ENCODE measurements at places on chromosomes 1 and 21.

- DNase-seq = no peak
Observed at GRCh38 chr1:86239894-86240293, 83.3 kb upstream of the COL24A1 start.

DNA sequence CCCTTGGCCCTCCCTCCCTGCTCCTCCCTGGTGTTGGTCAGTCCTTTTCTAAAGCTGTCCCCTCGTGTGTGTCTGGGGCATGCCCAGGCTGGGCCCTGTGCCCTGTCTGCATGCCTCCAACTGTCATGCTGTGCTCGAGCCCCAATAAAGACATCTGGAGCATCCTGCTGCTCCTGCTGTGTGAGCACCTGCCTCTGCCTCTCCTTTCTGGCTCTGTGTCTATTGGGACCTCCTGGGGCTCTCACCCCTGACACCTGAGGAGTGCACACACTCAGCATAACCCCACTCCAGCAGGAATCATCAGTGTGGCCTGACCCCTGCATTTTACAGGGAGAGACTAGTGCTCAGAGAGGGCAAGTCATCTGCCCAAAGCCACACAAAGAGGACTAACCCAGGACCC is 23.7 kb downstream of the KCNC4 start:
- no peak for DNase-seq

- no peak for DNase-seq
Observed at GRCh38 chr1:40956407-40956806, 23.1 kb upstream of the CTPS1 start.

DNA sequence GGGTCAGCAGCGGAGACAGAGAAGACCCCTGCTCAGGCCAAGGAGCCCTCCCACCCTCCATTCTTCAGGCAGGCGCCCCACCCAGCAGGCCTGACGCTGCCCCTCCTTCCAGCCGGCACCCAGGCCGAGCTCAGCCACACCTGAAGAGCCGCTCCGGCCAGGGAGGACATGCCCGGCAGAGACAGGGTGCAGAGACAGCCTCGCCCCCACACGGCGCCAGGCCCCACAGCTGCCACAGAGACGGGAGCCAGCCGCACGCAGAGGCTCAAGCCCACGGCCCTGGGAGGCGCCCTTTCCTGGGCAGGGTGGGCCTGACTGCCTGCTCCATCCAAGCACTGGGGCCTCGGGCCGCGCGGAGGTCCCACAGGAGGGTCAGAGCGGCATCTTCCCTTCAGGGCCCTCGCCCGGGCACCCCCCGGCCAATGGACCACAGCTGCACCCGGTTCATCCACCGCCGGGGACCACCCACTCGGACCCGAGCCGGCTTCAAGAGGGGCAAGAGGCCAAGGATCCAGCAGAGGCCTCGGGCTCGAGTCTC is 5.2 kb downstream of the TTLL10 start:
- DNase-seq = no peak

GRCh38 chr1:117760485-117760884 is 154.6 kb downstream of the TENT5C start:
- no peak for DNase-seq

DNA sequence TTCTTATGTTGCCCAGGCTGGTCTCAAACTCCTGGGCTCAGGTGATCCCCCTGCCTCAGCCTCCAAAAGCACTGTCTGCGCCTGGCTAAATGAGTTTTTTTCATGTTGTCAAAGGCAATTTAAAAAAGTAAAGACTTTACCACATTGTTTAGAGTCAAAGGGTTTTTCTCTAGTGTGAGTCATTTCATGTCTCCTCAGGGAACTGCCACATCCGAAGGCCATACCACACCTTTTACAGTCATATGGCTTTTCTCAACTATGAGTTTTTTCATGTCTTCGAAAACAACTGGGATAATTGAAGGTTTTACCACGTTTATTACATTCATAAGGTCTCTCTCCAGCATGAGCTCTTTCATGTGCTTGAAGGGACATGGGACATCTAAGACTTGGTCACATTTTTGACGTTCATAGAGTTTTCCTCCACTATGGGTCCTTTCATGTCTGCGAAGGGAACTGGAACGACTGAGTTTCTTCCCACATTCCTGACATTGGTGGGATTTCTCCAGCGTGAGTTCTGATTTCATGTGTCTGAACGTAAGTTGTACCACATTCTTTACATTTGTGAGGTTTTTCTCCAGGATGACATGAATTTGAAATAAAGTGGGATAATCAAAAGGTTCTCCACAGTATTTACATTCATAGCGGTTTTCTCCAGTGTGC is 65.6 kb downstream of the UCHL5 start:
- DNase-seq = no peak

- peak; percentile 48 for DNase-seq
Observed at GRCh38 chr1:19643602-19644394, at the start of gene NBL1. Gene NBL1, plus strand, starts transcription at chr1:19644311. Its CDS starts 10,720 bp downstream, at chr1:19655031.

DNA sequence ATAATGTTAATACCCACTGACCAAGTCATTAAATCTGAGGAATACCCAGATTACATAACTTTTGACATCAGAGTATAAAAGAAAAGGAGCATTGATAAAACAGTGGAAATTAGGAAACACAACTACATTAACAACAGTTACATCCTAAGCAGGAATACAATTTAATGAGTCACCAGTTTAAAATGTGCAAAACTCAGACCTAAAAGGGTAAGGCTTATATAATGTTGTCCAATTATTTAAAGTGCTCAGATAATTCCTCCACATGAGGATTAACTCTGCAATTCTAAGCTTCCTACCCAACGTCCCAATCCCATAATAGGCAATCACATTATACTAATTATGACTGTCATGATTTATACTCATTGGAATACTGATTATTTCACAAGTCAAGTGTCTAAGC is 50.5 kb downstream of the ABL2 start:
- DNase-seq = no peak

DNA sequence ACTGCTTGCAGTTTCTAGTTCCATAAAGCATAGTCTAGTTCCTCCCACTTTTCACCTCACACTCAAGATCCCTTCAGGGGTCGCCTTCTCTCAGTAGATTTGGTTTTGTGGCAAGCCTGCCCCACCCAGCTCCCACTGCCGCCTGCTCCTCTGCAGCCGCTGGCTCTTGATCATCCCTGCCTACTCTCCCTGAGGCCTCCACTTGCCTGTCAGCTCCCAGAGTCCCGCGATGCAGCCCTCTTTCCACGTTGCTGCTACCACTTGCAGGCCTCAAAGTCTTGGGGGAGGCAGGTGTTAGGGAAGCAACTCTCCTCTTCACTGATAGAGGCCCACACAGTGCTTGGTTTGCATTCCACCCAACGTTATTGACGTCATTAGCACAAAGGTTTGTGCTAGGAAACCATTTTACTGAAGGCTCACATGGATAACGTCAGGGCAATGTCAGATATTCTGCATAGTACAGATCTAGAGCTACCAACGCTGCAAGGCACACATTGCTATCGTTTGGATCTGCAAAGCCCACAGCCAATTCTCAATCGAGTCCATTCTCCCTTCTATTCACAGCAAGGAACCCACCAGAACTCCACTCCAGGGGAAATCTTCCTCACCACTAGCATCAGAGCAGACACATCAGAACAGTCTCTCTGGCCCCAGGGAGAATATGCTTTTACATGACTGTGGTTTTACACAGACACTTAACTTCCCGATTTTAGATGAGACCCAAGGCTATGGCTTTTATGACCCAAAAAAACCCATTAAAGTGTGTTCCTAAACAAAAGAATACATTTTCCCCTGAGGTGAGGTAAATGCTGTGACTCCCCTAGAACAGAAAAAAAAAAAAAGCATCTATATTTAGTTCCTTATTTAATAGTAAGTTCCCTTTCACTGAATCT is 519.5 kb upstream of the CAMK1G start:
- DNase-seq = no peak

DNA sequence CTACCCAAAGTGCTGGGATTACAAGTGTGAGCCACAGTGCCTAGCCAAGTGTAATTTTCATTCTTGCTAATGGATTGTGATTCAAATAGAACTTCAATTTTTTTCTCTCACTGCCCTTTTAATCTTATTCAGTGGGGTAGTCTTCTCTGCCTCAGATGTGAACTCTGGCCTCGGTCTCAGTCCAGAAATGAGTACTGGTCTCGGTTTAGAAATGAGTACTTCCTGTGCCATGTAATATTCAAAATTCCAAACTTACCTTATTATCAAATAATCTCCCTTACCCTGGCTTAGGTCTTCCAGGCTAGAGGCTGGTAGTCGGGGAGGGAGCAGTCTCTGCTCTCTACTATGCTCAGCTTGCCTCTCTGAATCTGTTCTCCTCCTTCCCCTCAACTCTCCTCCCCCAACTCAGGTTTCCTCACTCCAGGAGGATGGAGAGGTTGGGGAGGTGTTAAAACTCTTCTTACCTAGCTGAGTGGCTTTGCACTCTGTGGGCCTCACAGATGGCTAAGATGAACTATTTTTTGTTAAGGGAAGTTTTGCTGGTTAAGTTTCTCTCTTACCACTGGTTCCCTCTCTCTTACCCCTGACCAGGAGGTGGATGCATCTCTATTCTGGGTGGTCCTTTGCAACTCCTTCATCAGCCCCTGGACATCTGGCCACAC is 4.8 kb upstream of the SLAMF9 start:
- DNase-seq = no peak

All from stimulated activated CD8-positive, alpha-beta memory T cell treated with anti-CD3 and anti-CD28 coated beads, Interleukin-7, amount 100 ng/mL, for 48 hours (primary cell).